ENCODE measurements at places on chromosomes 7 and 10.

DNA sequence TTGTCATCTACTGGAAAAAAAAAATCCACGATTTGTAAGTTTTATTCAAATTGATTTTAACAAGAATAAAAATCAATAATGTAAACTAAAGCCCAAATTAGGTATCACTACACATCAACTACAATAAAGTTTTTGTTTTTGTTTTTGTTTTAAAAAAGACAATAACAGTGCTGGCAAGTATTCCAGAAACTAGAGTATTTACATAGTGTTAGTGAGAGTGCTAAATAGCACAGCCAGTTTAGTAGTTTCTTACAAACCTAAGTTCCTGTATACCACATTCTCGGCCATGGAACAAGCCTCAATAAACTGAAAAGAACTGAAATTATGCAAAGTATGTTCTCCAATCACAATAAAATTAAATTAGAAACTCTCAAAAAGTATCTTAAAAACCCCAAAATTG, 8.1 kb downstream of the ARHGAP12 start:
- no peak for DNase-seq

DNA sequence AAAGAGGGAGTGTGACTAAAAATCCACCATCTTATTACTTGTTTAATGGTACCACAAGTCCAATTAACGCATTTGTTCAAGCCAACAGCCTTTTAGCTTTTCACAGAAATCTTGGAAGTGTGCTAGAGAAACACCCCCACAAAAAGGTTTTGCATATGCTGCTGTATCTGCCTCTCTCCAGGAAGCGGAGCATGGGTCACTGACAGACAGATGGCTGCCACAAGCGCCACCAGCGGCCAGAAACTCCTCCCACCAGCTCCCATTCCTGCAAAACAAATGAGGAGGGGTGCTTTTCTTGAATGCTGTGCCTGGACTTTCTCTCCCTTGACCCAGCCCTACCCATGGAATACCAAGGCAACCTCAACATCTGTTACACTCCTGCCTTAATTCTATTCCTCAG, 176.3 kb upstream of the LRGUK start:
- DNase-seq: no peak

GRCh38 chr7:16571941-16572340, 45.3 kb downstream of the LRRC72 start:
- no peak for DNase-seq

DNA sequence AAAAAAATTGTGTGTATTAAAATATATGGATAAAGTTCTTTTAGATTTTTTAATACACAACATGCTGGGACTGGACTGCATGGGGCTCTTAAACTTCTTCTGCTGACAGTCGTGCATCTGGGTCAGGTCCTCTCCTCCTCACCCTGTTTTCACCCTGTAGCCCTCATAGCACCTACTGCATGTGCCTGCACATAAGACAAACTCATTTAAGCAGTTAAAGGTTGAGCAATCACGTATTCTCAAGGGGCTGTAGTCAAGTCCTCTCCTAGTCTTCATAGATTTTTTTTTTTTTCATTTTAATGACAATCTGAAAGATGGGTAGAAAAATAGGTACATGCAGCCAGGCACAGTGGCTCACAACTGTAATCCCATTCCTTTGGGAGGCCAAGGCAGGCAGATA, 23.6 kb upstream of the PDCD4 start:
- DNase-seq: no peak

GRCh38 chr10:61608255-61609033, 54.3 kb upstream of the CABCOCO1 start:
- no peak for DNase-seq
